Ovary (tissue), 10 donors: ENCODE measurements at places on chromosomes 1 and 21. TPM values are rescaled to one million over a fixed set of nuclear protein-coding genes. Genes with fewer than 3 reads are reported as not detected.

DNA sequence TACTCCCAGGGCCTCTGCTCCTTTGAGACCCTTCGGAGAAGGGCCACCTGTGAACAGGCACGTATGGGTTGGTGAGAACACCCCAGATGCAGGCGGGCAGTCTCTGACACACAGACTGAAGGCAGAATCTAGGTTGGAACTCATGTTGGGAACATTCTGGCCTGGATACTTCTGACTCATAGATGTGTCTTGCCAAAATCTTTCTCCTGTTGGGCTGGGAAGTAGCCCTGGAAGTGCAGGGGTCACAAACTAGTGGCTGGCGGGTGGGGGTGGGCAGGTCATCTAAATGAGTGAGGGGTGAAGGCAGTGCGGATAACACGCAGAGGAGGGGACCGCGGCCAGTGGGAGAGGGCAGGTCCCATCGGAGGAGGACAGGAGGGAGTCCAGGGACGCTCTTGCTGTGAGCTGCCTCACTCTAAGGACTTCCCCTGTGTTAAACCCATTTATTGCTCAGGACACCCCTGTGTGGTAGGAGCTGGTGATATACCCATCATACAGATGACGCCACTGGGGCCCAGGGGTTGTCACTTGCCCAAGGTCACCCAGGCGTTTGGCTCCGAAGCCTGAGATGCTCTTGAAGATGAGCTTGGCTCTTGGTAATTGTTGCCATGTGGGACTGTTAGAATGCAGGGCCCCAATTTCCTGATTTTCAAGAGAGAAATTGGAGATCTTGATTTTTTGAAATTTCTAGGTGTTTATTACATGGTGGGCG, 181.0 kb downstream of the PTPRU start:
- H3K4me3 ChIP-seq: no peak overlapping the region
- no peaks in the 10 kb centered on the region for H3K4me1 ChIP-seq
- no peaks in the 10 kb centered on the region for H3K27me3 ChIP-seq
- H3K36me3 ChIP-seq: no peaks in the 10 kb centered on the region

The RAD54L gene
- total RNA-seq: 1.4 TPM

GRCh38 chr1:1605034-1605591, 5.2 kb upstream of the FNDC10 start:
- H3K4me1 ChIP-seq: peaks cover 3% of the 10 kb centered on the region
- no peaks in the 10 kb centered on the region for H3K36me3 ChIP-seq
- H3K27ac ChIP-seq: no peak overlapping the region
- H3K27me3 ChIP-seq: peaks cover 8% of the 10 kb centered on the region
- no peak for DNase-seq
- H3K4me3 ChIP-seq: no peak overlapping the region

The EPHB2 gene
- 55.1 TPM for total RNA-seq

DNA sequence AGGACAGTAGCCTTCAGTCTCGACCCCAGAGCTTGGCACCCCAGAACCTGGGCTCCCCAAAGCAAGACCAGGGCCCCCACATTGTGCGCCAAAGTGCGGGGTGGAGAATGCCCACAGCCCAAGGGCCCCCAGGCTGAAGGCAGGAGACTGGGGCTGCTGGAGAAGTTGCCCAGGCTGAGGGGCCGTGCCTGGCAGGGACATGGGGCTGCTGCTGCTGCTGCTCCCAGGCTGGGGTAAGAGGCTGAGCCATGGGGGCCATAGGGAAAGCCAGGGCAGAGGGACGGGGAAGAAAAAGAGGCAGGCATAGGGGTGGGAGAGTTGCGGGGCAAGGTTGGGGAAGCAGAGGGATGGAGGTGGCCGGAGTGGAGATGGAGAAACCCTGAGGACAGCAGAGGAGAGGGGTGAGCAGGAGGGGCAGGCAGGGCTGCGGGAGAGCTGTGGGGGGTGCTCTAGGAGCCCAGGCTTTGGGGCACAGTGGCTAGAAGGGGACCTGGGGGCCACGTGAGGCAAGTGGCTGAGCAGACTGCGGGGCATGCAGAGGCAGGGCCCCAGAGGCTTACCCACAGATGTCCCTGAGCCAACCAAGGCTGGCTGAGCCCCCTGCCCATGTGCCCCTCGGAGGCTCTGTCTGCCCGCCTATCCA, 18.9 kb downstream of the SLC27A3 start:
- no peaks in the 10 kb centered on the region for H3K27me3 ChIP-seq
- DNase-seq: no peak
- H3K27ac ChIP-seq: no peak overlapping the region
- H3K4me1 ChIP-seq: no peaks in the 10 kb centered on the region
- H3K4me3 ChIP-seq: no peak overlapping the region

The SMYD2 gene
- total RNA-seq: 18.7 TPM

GRCh38 chr21:26826801-26827200, 18.4 kb downstream of the ADAMTS1 start:
- no peaks in the 10 kb centered on the region for H3K36me3 ChIP-seq
- no peaks in the 10 kb centered on the region for H3K4me1 ChIP-seq
- DNase-seq: no peak
- no peak overlapping the region for H3K4me3 ChIP-seq

DNA sequence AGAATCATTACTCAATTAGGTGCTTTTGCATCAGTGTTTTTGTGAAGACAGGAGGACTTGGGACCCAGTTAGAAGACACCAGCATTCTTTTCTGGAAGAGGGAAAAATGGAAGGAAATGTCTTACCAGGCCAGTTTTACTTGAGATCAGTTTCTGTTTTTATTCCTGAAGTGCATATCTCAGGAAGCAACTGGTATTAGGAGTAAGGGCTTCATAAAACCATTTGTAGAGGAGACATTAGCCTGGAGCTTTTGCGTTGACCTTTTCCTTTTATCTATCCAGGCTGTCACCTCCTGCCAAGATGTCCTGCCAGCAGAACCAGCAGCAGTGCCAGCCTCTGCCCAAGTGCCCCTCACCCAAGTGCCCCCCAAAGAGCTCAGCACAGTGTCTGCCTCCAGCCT, at the start of gene LCE3B:
Gene LCE3B (plus strand): TSS at position 301 of the 400 bp plus-strand sequence. CDS start 0 bp downstream, at position 301.
- no peak for DNase-seq
- no peaks in the 10 kb centered on the region for H3K4me1 ChIP-seq
- no peak within 1 kb of the TSS for H3K4me3 ChIP-seq
- no peak within 1 kb of the TSS for H3K27ac ChIP-seq

DNA sequence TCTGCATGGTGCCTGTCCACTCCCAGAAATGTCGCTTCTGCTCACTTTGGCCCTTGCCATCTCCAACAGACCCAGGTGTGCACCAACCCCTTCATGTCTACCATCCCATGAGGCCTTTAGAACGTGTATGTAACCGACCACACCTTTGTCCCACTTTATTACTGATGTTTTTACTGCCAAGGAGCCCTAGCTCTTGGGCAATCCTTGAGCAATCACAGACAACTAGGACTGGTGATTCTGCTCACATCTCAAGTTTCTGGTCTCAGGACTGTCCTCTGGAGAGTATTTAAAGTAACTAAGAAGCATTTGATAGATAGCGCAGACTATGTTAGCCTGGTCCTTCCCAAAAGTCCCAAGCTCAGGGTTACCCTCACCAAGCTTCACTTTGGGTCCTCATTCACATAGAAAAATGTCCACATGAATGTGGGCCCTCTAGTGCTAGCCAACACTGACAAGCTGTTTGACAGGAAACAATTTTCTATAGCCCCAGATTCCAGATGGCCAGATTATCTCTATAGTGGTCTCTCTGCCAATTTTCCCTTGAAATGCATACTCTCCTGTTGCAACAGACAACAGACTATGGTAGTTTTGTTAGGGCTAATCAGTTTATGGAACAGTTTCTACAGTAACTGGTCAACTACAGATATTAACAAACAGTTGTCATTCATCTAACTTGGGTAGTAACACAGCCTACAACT, 6.9 kb upstream of the TMEM81 start:
- no peaks in the 10 kb centered on the region for H3K27me3 ChIP-seq
- no peak overlapping the region for H3K4me3 ChIP-seq
- no peaks in the 10 kb centered on the region for H3K36me3 ChIP-seq
- H3K27ac ChIP-seq: no peak overlapping the region
- no peak for DNase-seq
